ENCODE measurements at places on chromosomes 1 and 21. TPM values are rescaled to one million over a fixed set of nuclear protein-coding genes. Genes with fewer than 3 reads are reported as not detected.

The LMX1A gene
- polyA plus RNA-seq = not detected

The PRDM16 gene
- 9.3 TPM for polyA plus RNA-seq

The RFX5 gene
- polyA plus RNA-seq = 42.7 TPM

The RHOC gene
- polyA plus RNA-seq = 230 TPM

The SPRR4 gene
- polyA plus RNA-seq = not detected

The CYP2J2 gene
- 1.5 TPM for polyA plus RNA-seq

The TTC34 gene
- 1.4 TPM for polyA plus RNA-seq

The SMCP gene
- polyA plus RNA-seq = not detected

The RNF186 gene
- 0.36 TPM for polyA plus RNA-seq

The LCE1C gene
- polyA plus RNA-seq = not detected

GRCh38 chr1:170306948-170307347, 161.2 kb downstream of the NTMT2 start:
- no peak for DNase-seq

GRCh38 chr1:226302731-226303130, 6.2 kb downstream of the LIN9 start:
- DNase-seq = no peak

- no peak for DNase-seq
Measured at GRCh38 chr1:20174937-20175666, 10.8 kb upstream of the UBXN10 start.

- no peak for DNase-seq
Measured at GRCh38 chr1:2375246-2375922, 16.0 kb downstream of the MORN1 start.

GRCh38 chr1:106620521-106620954, 435.9 kb upstream of the PRMT6 start:
- no peak for DNase-seq
